ENCODE measurements at places on chromosomes 2 and 18. TPM values are rescaled to one million over a fixed set of nuclear protein-coding genes. Genes with fewer than 3 reads are reported as not detected.

Gene SYT4
- total RNA-seq: 0.67 TPM

GRCh38 chr2:144449028-144449406 lies 70.9 kb downstream of the ZEB2 start:
- DNase-seq: no peak

DNA sequence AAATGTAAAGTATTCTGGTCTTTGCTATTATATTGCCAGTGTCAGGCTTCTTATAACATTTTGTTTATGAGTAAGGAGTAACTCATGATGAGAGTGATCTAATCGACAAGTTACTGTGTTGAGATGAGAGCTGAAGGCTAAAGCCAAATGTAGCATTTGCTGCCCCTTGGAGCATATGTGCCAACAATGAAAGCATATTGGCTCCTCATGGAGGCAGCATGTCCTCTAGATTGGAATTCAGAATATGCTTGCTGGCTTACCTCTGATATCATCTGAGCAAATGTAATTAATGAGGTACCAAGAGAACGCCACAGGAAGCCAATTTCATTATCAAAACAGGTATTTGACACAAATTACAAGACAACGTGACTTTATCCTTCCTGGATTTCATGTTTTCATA lies 781.1 kb upstream of the FSHR start:
- DNase-seq: no peak

Gene FMNL2
- 13.2 TPM for total RNA-seq

GRCh38 chr2:14199040-14199439 lies 433.5 kb upstream of the LRATD1 start:
- DNase-seq: no peak

GRCh38 chr18:10262566-10262965 lies 191.9 kb upstream of the APCDD1 start:
- no peak for DNase-seq
